Suprapubic skin (tissue), 4 donors: ENCODE measurements at places on chromosomes 4 and X. TPM values are rescaled to one million over a fixed set of nuclear protein-coding genes. Genes with fewer than 3 reads are reported as not detected.

Gene AFP
- not detected for total RNA-seq

DNA sequence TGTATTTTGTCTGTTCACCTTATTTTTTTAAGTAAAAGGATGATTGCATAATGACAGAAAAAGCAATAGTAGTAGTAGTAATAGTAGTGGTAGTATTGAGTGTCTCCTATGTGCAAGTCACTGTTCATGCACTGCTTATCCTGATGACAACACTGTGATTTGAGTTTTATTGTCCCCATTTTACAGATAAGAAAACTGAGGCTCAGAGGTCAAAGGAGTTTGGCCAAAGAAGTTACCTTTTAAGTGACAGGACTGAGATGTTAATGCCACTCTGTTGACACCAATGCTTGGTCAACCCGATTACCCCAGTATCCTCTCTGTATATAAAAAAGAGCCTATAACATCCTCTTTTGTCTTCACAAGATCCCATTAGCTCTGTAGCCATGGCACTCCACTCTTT is 100.5 kb upstream of the FRMPD3 start:
- no peak for DNase-seq

DNA sequence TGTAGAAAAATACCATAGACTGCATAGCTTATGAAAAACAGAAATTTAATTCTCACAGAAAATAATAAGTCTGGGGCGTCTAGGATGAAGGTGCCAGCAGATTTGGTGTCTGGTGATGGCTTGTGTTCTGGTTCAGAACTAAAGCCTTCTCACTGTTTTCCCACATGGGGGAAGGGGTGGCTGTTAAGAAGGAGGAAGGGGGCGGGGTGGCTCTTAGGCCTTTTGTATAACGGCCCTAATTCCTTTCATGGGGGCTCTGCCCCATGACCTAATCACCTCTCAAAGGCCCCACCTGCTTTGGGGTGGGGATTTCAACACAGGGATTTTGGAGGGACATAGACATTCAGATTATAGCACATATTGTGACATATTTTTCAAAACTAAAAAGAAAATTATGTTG is 173.2 kb upstream of the TECRL start:
- no peak for DNase-seq

GRCh38 chr4:184096561-184097240 is 121.0 kb downstream of the ENPP6 start:
- DNase-seq = no peak

DNA sequence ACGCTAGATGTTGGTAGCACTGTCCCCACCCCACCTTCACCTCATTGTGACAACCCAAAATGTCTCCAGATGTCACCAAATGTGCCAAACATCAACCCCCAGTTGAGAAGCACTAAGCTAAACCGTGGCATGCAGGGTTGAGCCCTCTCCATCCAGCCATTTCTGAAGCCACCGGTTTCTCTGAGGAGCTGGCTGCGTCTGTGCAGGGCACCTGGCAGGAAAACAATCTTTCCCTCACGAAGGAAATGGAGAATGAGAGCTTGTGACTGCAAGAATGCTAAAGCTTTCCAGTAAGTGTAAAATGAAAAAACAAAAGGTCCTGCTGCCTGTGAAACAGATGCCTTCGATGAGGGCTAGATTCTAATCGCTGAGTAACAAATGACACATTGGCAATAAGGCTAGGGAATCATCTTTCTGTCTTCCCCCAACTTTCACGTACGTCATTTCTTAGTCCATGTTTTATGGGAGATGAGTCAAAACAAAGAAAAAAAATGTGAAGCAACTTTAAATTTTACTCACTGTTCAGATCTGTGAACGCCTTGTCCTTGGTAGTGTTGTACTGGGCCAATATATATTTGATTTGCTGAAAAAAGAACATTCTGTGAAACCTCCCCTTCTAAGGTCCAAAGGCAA is 59.9 kb downstream of the PROM1 start:
- DNase-seq = no peak

DNA sequence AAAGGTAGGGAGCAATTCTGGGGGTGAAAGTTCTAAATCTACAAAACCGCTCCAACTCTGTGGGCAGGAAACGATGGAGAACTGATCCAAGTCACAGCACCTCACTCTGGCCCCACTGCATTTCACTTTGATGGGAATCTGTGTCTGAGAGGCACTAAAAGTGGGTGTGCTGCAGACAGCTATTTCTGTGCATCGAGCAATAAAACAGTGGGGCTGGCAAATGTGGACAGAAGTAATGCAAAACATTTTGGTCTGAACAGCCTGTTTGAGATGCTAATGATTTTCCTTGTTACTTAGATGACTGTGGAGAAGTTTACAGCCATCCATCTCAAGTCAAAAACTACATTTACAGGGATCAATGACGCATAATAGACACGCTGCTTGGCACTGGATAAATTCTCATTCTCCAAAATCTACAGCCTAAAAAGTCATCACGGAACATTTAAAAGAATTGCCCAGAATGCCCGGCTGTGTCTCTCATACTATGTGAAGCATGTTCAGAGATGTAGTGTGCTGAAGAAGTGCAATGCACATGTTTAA is 1671.6 kb upstream of the TENM3 start:
- no peak for DNase-seq

- DNase-seq = no peak
Observed at GRCh38 chr4:113639326-113639725, 122.2 kb downstream of the CAMK2D start.

Gene ATRX
- total RNA-seq = 87.8 TPM

Gene SLC4A4
- 0.34 TPM for total RNA-seq
